Activated CD8-positive, alpha-beta memory T cell treated with anti-CD3 and anti-CD28 coated beads for 48 hours (primary cell): ENCODE measurements at places on chromosomes 1 and 21.

- no peak for DNase-seq
Observed at GRCh38 chr1:46404482-46405196, 10.5 kb downstream of the FAAH start.

DNA sequence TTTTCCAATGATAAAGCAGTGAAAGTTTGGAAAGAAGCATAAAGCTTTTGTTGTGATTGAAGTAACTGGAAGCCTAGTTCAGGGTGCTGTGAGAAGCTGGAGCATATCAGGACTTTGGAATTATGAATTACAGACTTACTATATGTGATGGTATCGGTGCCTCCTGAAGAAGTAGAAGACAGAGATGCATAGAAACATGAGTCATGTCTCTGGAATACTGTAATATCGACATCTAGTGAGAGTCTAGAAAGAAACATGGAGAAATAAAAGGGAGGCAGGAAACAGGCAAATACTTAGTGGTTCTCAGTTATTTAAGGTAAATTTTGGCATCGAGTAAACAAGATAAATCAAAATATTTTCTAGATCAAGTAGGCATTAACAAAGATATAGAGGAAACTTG is 103.0 kb downstream of the CAMTA1 start:
- DNase-seq: no peak

DNA sequence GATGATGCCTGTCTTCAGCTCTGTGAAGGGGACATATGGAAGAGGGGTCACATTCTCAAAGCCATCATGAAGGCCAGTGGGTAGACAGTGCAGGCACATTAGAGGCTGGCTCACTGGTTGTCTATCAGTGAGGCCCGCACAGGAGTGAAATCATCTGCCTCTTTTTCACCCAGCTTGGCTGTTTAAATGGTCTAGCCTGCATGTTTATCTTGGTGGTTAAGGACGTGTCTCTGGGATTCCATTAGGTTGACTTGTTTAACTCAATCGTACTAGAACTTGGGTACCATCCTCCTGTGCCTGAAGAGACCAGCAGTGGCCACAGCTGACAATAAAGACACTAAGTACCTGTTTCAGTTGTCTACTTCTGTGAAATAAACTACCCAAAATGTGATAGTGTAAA is 219.3 kb downstream of the PLPP3 start:
- no peak for DNase-seq

- no peak for DNase-seq
Observed at GRCh38 chr1:34057347-34058130, 107.5 kb downstream of the CSMD2 start.

- no peak for DNase-seq
Observed at GRCh38 chr1:180836449-180836848, 76.2 kb upstream of the KIAA1614 start.

- DNase-seq: no peak
Observed at GRCh38 chr1:204702552-204703267, 17.2 kb upstream of the LRRN2 start.
